ENCODE measurements at places on chromosomes 11 and 22. TPM values are rescaled to one million over a fixed set of nuclear protein-coding genes. Genes with fewer than 3 reads are reported as not detected.

- H3K27ac ChIP-seq: no peak overlapping the region
- no peak for DNase-seq
- H3K27me3 ChIP-seq: peaks cover 6% of the 10 kb centered on the region
- no peak overlapping the region for H3K4me3 ChIP-seq
- H3K4me1 ChIP-seq: no peaks in the 10 kb centered on the region
These were observed 38.3 kb upstream of the CYP2R1 start for GRCh38 chr11:14930369-14930768.

The CRYBB2 gene
- total RNA-seq: not detected

- H3K27me3 ChIP-seq: peaks cover 35% of the 10 kb centered on the region
- H3K4me3 ChIP-seq: no peak overlapping the region
- no peak overlapping the region for H3K27ac ChIP-seq
- no peak for DNase-seq
- H3K4me1 ChIP-seq: no peaks in the 10 kb centered on the region
These were observed 8.6 kb upstream of the SYT12 start for GRCh38 chr11:67014343-67014742.

DNA sequence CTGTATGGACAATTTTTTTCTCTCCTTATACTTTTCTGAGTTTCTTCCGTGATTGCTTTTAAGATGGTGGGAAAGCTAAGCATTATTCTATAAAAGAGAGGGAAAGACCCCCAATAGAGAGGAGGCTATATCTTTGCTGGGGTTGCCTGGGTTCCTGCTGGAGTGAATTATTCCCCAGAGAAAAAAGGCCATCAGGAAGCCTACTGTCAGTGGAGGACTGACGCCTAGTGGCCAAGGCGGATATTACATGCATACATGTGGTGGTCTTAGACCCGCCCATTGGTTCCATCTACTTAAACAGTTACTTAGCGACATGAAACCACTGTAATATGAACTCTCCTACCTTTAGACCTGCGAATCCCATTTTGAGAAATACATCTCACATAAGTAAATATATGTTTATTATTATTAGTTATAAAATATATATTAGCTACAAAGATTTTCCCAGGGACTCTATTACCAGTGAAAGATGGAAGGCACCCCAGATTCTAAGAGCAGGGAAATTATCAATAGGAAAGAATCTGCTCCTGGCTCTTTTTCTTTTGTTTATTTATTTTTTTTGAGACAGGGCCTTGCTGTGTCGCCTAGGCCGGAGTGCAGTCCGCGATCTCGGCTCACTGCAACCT, 15.7 kb upstream of the PGA3 start:
- no peaks in the 10 kb centered on the region for H3K27me3 ChIP-seq
- no peak overlapping the region for H3K27ac ChIP-seq
- no peak overlapping the region for H3K4me3 ChIP-seq

- H3K36me3 ChIP-seq: peaks cover 6% of the 10 kb centered on the region
- peaks cover 4% of the 10 kb centered on the region for H3K27me3 ChIP-seq
- no peak for DNase-seq
These were observed 4.6 kb upstream of the CLNS1A start for GRCh38 chr11:77642228-77642627.

- H3K4me1 ChIP-seq: no peaks in the 10 kb centered on the region
- no peak for DNase-seq
- H3K4me3 ChIP-seq: no peak overlapping the region
- H3K27ac ChIP-seq: no peak overlapping the region
These were observed 19.2 kb upstream of the FNBP4 start for GRCh38 chr11:47786373-47786772.

The NOX4 gene
- not detected for total RNA-seq

- H3K36me3 ChIP-seq: no peaks in the 10 kb centered on the region
- no peak for DNase-seq
- peaks cover 2% of the 10 kb centered on the region for H3K27me3 ChIP-seq
- H3K4me3 ChIP-seq: no peak overlapping the region
- H3K27ac ChIP-seq: no peak overlapping the region
- H3K4me1 ChIP-seq: no peaks in the 10 kb centered on the region
These were observed 352.1 kb upstream of the NARS2 start for GRCh38 chr11:78926633-78927338.

The TENM4 gene
- 1.9 TPM for total RNA-seq

DNA sequence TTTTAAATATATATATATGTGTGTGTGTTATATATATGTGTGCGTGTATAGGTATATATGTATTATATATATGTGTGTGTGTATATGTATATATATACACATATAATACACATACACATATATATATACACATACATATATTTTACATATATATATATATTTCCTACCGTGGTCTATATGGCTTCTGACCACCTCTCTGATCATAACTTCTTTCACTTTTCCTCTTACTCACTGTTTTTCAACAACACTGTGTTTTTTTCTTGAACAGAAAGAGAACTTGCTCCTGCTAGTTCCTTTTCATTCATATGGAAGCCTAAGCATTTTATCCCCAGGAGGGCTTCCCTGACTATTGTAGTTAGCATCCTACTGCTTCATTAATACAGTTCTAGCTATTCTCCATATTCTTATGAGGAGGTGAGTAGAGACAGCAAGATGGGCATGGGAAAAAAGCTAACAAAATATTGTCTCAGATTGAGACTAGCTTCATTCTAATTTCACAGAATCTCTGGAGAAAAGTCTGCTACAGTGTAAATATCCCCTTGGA, 38.5 kb upstream of the CTSC start:
- no peak overlapping the region for H3K27ac ChIP-seq
- H3K27me3 ChIP-seq: no peaks in the 10 kb centered on the region
- DNase-seq: no peak
- H3K4me1 ChIP-seq: no peaks in the 10 kb centered on the region
- H3K36me3 ChIP-seq: peaks cover 2% of the 10 kb centered on the region

DNA sequence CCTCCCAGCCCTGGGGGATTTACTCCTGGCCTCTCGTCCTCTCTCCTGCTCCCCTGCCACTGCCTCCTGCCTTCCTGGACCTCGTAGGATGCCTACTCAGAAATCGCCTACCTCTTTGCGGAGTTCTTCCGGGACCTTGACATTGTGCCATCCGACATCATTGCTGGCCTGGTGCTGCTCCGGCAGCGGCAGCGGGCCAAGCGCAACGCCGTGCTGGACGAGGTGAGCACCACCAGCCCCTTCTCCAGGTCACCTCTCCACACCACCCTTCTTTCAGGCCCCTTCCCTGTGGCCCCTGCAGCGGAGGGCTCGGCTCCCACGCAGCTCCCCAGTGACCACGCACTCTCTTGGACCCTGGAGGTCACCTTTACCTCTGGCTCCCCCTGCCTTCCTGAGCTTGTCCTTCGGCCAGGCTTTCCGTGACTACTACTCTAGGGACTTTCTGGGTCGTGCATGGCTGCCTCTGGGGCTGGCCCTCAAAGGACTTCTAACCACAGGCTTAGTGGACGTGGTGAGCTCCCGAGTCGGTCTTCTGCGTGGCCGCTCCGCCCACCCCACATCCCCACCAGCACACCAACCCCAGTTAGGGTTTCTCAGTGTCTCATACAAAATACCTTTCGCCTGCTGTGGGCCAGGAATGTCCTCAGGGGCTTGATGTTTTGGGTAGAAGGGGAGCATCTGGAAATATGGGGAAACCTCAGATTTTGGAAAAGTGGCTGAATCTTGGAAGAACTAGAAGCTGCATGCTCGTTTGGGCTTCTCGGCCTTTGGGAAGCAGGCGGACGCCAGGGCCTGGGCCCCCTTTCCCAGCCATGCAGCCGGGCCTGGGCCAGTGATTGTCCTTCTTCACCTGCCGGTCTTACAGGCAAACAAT, 24.1 kb upstream of the MYRF start:
- H3K27me3 ChIP-seq: no peaks in the 10 kb centered on the region
- H3K4me1 ChIP-seq: peaks cover 1% of the 10 kb centered on the region
- DNase-seq: no peak
- no peaks in the 10 kb centered on the region for H3K36me3 ChIP-seq

The KCTD21 gene
- total RNA-seq: 3.2 TPM

The LRRC74B gene
- total RNA-seq: not detected

- H3K36me3 ChIP-seq: no peaks in the 10 kb centered on the region
- DNase-seq: no peak
- H3K4me1 ChIP-seq: no peaks in the 10 kb centered on the region
These were observed 280.6 kb upstream of the ANO5 start for GRCh38 chr11:21912285-21912684.

The OVOL1 gene
- total RNA-seq: 0.09 TPM

- H3K36me3 ChIP-seq: no peaks in the 10 kb centered on the region
- H3K4me1 ChIP-seq: no peaks in the 10 kb centered on the region
- no peak overlapping the region for H3K4me3 ChIP-seq
- H3K27me3 ChIP-seq: no peaks in the 10 kb centered on the region
- H3K27ac ChIP-seq: no peak overlapping the region
These were observed 197.0 kb downstream of the GUCY1A2 start for GRCh38 chr11:106821291-106821690.

DNA sequence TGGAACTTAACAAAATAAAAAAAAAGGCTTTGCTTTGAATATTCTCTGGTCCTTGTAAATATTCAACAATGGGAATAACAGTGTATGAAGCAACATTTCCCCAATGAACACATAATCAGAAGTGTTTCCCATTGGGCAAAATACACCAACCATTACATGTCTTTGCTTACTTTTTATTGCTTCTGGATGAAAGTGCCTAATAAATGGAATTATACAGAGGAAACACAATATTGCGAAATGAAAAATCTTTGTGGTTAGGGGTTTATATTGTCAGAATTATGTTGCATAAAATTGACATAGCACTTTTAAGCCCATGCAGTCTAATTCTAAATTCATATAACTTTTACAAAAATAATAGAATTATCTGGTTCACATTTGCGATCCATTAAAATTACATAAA, 386.4 kb downstream of the DCDC1 start:
- no peak overlapping the region for H3K4me3 ChIP-seq
- no peaks in the 10 kb centered on the region for H3K4me1 ChIP-seq
- DNase-seq: no peak
- H3K36me3 ChIP-seq: no peaks in the 10 kb centered on the region
- H3K27ac ChIP-seq: no peak overlapping the region

The CSF2RB gene
- total RNA-seq: 141 TPM

DNA sequence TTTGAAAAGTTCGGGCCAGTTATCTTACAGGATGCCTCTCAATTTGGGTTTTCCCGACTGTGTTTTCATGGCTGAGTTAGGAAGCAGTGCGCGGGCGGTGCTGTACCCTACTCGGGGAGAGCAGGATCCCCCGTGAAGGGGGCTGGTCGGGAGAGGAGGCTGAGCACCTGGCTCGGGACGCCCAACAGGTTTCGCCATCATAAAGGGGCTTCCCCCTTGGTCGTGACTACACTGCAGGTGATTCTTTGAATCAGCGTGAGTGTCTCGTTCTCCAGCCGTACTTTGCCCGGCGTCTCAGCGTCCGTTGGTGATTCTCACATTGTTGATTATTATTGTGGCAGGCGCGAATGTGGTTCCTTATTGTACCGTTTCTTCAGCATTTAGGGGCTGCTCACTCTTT, 46.6 kb downstream of the ST14 start:
- no peaks in the 10 kb centered on the region for H3K27me3 ChIP-seq
- peaks cover 50% of the 10 kb centered on the region for H3K36me3 ChIP-seq

DNA sequence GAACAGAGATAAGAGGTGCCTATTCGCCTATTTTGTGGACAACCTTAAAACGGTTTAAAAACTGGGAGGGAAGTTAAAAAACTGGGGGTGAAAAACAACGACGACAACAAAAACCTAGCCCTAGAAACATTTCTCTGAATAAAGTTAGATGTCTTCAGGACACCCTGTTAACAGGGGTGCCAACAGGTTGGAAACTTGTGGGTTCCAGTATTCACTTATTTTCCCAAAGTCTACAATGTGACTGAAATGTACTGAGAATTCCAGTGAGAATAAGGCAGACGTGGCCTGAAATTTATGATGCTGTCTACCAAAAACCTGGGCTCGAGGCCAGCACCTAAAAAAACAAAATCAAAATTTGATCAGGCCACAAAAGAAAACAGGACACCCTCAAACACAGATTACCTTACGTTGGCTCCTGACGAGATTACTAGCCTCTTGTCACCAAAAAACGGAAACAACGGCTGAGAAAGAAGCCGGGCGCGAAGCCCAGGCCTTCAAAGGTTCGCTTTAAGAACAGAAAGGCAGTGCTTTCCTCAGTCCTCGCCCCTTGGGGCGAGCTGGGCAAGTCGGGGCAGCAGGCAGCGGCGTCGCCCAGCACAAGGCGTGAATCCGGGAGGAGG, 906 bp downstream of the CCDC90B start:
- H3K4me3 ChIP-seq: peak overlapping the region; percentile 99
- H3K36me3 ChIP-seq: peaks cover 22% of the 10 kb centered on the region
- no peaks in the 10 kb centered on the region for H3K27me3 ChIP-seq
- no peak for DNase-seq
- peaks cover 65% of the 10 kb centered on the region for H3K4me1 ChIP-seq

DNA sequence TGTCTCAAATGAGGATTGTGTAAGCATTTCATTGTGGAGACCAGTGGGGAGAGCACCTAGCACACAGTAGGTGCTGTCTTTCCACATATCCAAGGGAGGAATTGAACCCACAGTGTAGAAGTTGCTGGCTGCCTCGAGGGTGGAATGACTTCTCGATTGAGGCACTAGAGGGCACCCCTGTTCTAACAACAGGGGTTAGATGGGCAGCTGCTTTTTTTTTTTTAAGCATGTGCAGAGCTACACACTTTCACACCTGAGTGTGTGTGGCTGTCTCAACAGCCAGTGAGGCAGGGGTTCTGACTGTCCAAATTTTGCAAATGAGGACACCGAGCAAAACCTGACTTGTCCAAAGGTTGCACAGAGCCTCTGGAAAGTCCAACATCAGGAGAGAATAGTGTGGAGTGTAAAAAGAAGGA, 118.2 kb upstream of the CRYBB3 start:
- H3K4me3 ChIP-seq: no peak overlapping the region
- H3K27me3 ChIP-seq: peaks cover 8% of the 10 kb centered on the region
- H3K36me3 ChIP-seq: no peaks in the 10 kb centered on the region
- H3K4me1 ChIP-seq: peaks cover 7% of the 10 kb centered on the region
- no peak overlapping the region for H3K27ac ChIP-seq
- no peak for DNase-seq

DNA sequence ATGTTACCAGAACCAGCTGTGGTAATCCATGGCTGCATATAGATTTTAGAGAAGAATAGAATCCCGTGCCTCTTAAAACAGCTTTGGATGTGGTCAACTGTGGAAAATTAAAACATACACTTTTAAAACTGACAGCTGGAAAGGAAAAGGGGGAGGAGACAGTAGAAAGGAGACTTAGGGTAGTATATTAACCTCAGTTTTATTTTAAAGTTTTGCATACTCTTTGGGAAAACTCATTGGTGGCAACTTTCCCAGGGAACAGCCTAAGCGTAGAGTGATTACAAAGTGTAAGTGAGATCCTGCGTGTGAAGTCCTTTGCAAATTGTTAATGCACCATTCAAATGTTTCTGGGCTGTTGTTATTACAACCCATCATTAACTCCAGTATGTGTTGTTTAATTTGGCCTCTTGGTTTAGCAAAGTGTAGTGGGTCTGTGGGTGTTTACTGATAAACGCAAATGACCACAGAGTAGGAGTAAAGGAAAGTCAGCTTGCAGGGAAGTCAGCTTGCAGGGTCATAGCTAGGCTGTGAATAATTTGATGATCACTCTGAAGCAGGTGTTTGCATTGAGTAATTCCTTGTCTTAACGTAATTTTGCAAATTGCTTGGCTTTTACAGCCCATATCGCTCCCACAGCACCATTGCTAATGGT, 88.0 kb upstream of the DBX1 start:
- DNase-seq: no peak
- H3K4me1 ChIP-seq: no peaks in the 10 kb centered on the region
- H3K27ac ChIP-seq: no peak overlapping the region
- H3K4me3 ChIP-seq: no peak overlapping the region
- peaks cover 7% of the 10 kb centered on the region for H3K27me3 ChIP-seq

GRCh38 chr22:17841836-17842235, 67.6 kb upstream of the BID start:
- peaks cover 83% of the 10 kb centered on the region for H3K36me3 ChIP-seq
- H3K27ac ChIP-seq: no peak overlapping the region
- DNase-seq: no peak

All from activated B cell treated with CpG ODN at 0.5 μM for 24 hours (primary cell).